ENCODE measurements at places on chromosomes 2 and 18. TPM values are rescaled to one million over a fixed set of nuclear protein-coding genes. Genes with fewer than 3 reads are reported as not detected.

The IL37 gene
- total RNA-seq = not detected

The GALNT13 gene
- 0.17 TPM for total RNA-seq

The POMC gene
- 3.8 TPM for total RNA-seq

The CTAGE1 gene
- total RNA-seq = not detected

The CPO gene
- 0.17 TPM for total RNA-seq

The SERPINB3 gene
- total RNA-seq = not detected

The PSTPIP2 gene
- 11.5 TPM for total RNA-seq

The ERICH2 gene
- not detected for total RNA-seq

The REG3G gene
- not detected for total RNA-seq

The SOCS6 gene
- total RNA-seq = 31.0 TPM

The CHRNG gene
- not detected for total RNA-seq

The ALPG gene
- total RNA-seq = not detected

The RAMP1 gene
- 2.6 TPM for total RNA-seq

The AQP12A gene
- total RNA-seq = not detected

The FKBP7 gene
- total RNA-seq = 49.9 TPM

The ACVR1 gene
- total RNA-seq = 46.4 TPM

The SERPINB11 gene
- not detected for total RNA-seq

The AQP12B gene
- not detected for total RNA-seq

The DPP10 gene
- total RNA-seq = not detected

The NT5DC4 gene
- not detected for total RNA-seq

The REG1B gene
- not detected for total RNA-seq

The SDC1 gene
- 57.6 TPM for total RNA-seq

The ANKRD30B gene
- 0.50 TPM for total RNA-seq

The CRYGD gene
- not detected for total RNA-seq
